ENCODE measurements at places on chromosomes 16 and 17.

- no peak for DNase-seq
Measured at GRCh38 chr16:85696781-85697180, 8.0 kb upstream of the GINS2 start.

DNA sequence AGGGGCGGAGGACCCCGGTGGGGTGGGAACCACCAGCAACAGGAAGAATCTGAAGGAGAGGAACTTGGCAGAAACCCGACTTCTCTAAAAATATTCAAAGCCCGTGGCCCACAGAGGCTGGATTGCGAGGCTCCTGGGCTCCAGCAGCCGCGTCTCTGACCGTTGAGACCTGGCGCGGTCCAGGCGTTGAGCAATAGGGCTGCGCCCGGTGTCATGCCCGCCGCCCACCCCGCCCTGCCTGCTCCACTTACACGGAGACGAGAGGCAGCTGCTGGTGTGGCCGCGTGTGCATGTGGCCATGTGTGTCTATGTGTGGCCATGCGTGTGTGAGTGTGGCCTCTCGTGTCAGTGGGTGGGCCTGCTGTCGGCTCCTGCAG is 83.6 kb downstream of the IRF8 start:
- no peak for DNase-seq

DNA sequence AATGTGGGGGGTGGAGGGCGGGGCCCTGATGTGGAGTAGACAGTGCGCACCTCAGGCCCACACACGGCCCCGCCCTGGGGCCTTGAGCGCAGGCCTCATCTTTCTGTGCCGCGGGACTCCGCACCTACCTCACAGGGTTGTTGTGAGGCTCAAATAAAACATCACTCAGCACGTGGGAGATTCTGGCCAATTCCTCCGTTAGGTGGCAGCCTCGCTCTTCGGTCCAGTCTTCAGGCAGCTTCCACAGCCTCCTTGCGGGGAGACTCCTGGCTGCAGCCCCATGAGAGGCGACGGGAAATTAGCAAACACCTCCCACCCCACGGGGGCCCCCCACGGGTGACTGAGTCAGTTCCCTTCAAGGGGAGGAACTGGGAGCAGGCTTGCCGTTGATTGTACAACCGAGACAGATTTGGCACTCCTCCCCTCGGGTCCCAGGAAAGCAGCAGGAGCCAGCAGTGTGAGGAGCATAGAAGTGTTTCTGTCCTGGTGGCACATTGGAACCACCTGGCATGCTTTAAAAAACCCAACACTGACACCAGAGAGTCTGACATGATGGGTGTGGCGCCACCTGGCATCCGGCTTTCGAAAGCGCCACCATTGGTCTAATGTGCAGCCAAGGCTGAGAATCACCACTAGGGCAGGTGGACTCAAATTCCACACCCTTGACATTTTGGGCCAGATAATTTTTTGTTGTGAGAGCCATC is 7.6 kb downstream of the MRM1 start:
- peak; percentile 28 for DNase-seq

GRCh38 chr17:62705156-62705777 is 77.8 kb downstream of the MRC2 start:
- no peak for DNase-seq

- DNase-seq, result no peak
Measured at GRCh38 chr16:23836078-23836403, 258 bp downstream of the PRKCB start.

- no peak for DNase-seq
Measured at GRCh38 chr16:86923656-86924055, 345.3 kb downstream of the FOXL1 start.

- no peak for DNase-seq
Measured at GRCh38 chr17:9763643-9764042, 27.7 kb downstream of the DHRS7C start.

DNA sequence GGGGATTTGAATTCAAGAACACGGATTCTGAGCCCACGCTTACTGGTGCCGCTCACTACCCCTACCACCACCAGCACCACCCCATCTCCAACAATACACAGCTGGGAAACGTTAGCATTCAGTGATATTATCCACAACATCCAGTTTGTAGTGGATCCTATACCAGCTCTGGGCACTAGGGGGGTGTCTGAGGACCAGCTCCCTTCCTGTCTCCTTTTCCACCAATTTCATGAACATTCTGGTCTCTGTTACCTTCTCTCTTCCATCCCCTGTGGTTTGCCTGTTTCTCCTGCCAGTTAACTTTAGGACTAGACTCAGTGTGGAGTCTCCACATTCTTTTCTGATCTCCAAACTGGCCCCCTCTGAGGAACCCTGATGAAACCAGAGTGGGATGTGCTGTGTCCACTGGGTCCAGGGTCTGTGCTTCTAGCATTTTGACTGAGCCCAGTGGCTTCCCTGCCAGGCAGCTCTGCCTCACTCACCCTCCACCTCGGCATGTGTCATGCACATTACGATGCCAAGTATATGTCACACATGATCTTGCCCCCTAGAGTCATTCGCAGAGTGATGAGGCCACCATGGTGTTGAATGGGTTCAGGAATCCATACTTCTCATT is 187.0 kb upstream of the CDH13 start:
- DNase-seq, result peak; percentile 12

GRCh38 chr16:64693946-64694345 is 427.9 kb downstream of the CDH11 start:
- DNase-seq, result no peak

DNA sequence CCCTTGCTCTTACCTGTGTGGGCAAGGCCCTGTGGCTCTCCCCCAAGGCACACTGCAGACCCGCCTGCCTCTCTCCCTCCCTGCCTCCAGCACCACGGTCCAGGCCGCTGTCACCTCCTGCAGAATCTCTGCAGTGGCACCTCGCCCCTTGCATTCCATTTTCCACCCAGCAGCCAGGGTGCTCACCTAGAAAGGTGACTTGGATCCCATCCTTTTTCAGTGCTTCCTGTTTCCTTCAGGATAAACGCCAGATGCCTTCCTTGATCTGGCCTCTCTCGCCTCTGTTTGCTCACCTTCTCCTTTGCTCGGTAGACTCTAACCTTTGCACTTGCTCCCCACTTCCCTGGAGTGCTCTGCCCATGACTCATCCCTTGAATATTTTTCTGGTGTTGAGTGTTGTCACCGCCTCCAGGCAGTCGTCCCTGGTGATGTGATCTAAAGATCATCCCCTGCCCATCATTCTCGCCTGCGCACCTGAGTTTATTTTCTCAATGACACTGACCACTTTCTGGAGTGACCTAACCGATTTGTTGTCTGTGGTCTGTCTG is 79.2 kb upstream of the LGALS9 start:
- peak; percentile 13 for DNase-seq

- no peak for DNase-seq
Measured at GRCh38 chr17:32123782-32124181, 18.5 kb upstream of the RHOT1 start.

- DNase-seq, result no peak
Measured at GRCh38 chr16:85216522-85217375, 104.5 kb upstream of the CIBAR2 start.

GRCh38 chr17:52048137-52048898 is 110.2 kb downstream of the CA10 start:
- DNase-seq, result no peak

DNA sequence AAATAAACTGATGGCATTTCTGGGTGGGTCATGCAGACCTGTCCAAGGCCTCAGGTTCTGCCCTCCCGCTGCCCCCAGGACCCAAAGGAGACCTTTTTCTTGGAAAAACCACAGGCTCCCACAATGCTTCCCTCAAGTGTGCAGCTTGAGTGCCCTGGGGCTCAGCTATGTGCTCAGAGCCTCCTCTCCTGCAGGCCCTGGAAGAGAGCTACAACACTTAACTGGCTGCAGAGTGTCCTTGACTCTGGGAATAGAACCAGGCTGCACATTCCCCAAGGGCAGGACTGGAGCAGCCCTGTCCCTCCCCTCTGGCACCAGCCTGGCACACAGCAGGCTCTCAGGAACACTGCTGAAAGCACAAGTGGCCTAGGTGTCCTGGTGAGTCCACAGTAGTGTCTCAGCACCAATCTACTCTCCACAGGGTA is 4.8 kb upstream of the SREBF1 start:
- no peak for DNase-seq

- no peak for DNase-seq
Measured at GRCh38 chr16:53123747-53124146, 69.0 kb downstream of the CHD9 start.

DNA sequence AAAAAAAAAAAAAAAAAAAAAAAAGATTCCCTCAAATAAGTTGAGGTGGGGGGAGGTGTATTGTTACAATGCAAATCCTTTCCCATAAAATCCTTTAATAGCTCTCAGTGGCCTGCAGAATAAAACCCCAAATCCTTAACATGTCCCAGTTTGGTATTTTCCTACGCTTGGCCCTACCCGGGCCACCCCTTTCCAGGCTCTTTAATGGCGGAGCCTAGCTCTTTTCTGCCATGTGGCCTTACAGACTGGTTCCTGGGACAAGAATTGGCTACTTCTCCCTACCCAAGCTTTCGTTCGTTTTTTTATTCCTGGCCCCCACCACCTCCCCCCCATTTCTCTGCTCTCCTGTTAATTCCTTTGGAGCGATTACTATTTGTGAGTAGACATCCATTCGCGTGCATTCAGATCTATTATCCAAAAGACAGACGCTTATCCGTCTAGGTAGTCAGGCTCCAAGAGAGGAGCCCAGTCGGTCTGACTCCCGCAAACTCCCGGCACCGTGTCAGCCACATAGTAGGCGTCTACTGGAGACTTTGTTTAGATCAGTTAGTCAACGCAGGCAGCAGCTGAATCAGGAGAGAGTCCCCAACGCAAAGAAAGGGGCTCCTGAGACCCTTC is 813 bp upstream of the THAP11 start:
- no peak for DNase-seq

DNA sequence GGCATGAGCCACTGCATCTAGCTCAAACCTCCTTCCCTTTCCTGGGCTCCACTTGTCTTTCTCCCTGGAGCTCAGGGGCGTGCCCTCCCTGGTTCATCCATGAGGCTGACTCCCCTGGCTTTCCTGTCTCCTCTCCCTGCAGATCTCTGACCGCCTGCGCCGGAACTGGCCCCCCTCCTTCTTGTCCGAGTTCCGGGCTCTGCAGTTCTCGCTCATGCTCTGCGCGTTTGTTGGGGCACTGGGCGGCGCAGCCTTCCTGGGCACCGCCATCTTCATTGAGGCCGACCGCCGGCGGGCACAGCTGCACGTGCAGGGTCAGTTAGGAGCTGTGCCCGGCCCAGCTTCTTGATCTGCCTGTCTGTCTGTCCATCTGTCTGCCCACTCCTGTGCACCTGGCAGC is 1.2 kb upstream of the LAT start:
- no peak for DNase-seq

DNA sequence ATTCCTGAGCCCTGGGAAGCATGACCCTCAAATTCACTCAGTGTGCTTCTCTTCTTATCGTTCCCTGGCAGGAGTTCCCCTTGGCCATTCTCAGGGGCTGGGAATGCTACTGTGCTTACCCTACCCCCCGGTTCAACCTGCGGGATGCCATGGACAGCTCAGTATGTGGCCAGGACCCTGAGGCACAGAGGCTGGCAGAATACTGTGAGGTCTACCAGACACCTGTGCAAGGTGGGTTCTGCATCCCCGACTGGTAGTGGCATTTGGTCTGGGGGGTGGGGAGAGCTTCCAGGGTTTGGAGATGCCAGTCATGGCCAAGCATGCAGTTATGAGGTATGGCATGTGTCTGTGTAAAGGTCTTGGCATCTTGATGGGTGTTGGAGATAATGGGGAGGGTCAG is 39.4 kb downstream of the WSCD1 start:
- no peak for DNase-seq

GRCh38 chr16:83403761-83404160 is 404.0 kb upstream of the HSBP1 start:
- DNase-seq, result no peak

GRCh38 chr17:76451506-76451905 is 1.4 kb downstream of the UBE2O start:
- DNase-seq, result no peak

DNA sequence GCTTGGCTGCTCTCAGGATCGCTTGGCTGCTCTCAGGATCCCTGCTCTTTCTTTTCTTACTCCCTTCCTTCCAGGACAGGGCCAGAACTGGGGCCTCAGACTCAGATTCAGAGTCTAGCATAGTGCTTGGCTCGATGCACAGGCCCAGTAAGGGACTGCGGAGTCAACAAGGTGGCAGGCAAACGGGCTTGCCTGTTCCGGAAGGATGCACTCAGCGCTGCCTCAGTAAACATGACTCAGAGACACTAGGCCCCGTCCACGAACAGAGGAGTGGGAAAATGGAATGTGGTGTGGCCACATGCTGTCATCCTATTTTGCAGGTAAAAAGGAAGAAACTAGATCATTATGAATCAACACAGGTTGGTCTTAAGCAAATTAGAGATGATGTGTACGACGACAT is 9.8 kb downstream of the SPHK1 start:
- no peak for DNase-seq

GRCh38 chr16:1184156-1184868 is 31.4 kb downstream of the CACNA1H start:
- DNase-seq, result no peak

GRCh38 chr16:86373276-86373901 is 136.9 kb upstream of the FOXF1 start:
- DNase-seq, result no peak

DNA sequence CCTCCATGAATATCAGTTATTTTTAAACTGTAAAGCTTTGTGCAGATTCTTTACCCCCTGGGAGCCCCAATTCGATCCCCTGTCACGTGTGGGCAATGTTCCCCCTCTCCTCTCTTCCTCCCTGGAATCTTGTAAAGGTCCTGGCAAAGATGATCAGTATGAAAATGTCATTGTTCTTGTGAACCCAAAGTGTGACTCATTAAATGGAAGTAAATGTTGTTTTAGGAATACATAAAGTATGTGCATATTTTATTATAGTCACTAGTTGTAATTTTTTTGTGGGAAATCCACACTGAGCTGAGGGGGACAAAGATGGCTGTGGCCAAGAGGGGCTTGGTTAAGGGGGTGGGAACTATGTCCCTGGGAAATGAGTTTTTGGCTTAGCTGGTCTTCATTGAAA is 2.3 kb downstream of the CCL11 start:
- no peak for DNase-seq

GRCh38 chr17:34706029-34706428 is 126.6 kb downstream of the TMEM132E start:
- DNase-seq, result peak; percentile 39

DNA sequence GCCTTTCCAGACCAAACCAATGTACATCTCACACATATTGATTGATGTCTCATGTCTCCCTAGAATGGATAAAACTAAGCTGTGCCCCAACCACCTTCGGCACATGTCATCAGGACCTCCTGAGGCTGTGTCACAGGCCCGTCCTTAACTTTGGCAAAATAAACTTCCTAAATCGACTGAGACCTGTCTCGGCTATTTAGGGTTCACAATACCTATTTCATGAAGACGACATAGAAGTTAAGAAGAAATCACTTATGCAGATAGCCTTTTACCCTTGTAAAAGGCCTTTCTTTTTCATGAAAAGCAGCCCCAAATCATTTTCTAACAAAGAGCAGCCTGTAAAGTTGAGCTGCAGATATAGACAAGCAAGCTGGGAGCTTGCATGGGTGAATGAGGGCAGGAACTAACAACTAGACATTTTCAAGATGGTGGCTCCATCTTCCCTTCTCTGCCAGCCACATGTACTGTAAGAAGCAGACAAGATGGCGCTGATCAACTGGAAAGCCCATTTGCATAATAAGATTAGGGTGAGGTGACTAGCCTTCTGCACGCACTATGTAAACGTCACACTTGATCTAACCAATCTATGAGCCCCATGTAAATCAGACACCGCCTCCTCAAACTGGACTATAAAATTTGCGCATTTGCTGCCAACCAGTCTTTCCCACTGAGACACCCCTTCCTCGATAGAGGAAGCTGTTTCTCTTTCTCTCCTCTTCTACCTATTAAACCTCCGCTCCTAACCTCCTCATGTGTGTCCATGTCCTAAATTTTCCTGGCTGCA is 4.7 kb upstream of the KDM8 start:
- DNase-seq, result peak; percentile 18

- DNase-seq, result no peak
Measured at GRCh38 chr17:12995896-12996295, 21.9 kb downstream of the ELAC2 start.
